ENCODE measurements at places on chromosomes 5 and 9.

- no peak for DNase-seq
These were observed 10.0 kb upstream of the P4HA2 start for GRCh38 chr5:132237670-132238069.

DNA sequence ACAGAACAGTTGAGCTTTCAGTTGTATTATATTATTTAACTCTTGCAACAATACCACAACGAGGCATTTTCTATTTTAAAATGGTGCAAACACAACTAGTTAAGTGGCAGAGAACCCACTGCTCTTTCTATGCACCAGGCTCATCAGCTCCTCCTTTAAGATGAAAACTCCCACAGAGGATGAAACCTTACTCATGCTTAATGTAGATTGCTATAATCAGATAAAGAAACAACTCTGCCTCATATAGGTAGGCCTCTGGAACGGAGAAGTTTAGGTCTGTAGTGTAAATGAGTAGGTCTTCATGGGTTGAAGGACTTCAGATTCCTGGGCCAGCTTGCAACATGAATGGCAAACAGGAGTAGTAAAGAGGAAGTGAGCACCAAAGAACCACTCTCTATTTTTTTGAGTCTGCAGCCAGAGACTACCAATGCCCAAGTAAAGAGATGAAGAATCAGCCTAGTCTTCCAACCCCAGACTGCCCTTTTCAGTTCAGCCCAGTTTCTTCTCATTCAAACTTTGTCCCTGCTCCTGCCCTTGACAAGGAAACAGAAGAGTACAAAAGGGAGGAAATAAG lies 33.9 kb downstream of the HACD4 start:
- DNase-seq: no peak

DNA sequence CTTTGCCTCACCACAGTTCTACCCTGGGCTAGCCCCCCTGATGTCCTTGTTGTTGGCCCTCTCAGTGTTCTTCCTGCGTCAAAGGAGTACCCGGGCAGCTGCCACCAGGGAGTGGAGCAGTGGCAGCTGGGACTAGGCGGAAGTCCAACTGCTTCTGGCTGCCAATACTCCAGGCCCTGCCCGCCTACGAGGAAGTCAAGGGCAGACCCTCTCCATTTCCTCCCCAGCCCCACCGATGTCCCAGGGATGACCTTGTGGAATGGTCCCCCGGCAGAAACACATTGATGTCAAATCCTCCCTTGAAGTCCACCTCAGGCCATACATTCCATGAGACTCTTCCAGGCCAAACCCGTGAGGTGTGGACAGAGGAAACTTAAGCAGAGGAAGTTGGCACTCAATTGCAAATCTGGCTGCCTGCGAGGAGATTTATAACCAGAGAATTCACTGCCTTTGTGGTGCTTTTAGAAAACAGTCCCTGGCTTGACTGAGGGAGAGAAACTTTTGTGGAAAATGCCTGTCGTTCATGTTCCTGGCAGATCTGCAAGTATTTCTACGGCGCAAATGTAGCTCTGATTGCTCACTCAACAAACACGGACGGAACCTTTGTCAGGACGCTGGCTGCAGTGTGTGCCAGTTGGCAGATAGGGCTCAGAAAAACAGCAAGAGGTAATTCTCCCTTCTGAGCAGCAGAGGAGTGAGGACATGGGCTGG lies 339.7 kb downstream of the RAB3C start:
- DNase-seq: peak; percentile 83

DNA sequence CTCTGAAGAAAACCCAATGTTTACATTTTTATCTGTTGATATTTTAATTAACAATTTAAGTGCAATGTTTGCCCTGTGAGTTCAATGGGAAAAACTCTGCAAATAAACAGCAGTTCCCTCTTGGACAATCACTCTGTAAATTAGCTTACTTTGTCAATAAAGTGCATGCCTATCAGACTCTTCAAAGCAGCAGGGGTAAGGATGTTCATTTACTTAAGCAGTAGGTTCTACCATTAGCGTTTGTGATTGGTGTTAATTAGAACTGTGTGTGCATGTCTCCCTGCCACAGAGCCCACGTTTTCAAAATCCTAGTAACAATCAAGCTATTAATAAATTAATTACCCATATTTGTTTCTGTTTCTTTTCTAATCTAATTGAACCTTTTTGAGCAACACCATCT lies 1921.6 kb upstream of the WWC1 start:
- DNase-seq: no peak

DNA sequence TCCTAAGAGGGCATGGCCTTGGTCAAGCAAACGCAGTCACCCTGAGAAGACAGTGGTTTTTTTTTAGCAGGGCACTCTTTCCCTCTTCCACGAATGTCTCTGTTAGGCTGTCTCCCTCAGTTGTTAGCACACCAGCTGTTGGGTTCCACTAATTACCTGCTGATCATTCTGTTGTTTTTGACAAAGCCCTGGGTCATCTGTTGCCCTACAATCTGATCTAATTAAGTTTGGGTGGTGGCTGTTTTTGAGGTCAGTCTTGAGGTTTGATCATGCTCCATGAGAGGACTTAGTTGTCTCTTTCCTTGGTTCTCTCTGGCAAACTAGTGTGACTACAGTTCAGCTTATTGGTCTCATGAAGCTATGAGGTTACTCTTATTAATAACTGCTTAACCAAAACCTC lies 5.0 kb upstream of the PTPDC1 start:
- no peak for DNase-seq

DNA sequence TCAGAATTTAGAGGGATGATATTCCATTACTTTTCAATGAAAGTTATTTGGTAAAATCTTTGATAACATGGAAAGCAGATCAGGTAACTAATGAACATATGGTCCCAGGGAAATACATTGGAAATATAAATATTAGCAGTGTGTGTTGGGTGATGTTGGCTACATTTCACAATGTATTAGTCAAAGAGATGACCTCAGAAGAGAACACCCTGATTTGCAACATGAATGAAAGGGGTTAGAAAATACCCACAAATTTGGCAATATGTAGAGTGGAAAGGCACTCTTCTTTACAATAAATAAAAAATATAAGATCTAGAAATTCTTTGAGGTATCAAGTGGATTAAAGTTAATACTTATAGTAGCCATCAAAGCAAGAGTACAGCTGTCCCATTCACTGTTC lies 606.7 kb downstream of the PSAT1 start:
- no peak for DNase-seq

GRCh38 chr9:20312732-20313131 lies 309.6 kb downstream of the MLLT3 start:
- no peak for DNase-seq

GRCh38 chr5:98594098-98594497 lies 179.4 kb upstream of the RGMB start:
- DNase-seq: no peak

- DNase-seq: no peak
These were observed 525 bp upstream of the AK3 start for GRCh38 chr9:4741365-4742089.

- peak; percentile 22 for DNase-seq
These were observed at the start of gene PHAX for GRCh38 chr5:126600631-126601511. TSS of gene PHAX (plus strand) at chr5:126600947. CDS start at chr5:126600963, 16 bp downstream.

DNA sequence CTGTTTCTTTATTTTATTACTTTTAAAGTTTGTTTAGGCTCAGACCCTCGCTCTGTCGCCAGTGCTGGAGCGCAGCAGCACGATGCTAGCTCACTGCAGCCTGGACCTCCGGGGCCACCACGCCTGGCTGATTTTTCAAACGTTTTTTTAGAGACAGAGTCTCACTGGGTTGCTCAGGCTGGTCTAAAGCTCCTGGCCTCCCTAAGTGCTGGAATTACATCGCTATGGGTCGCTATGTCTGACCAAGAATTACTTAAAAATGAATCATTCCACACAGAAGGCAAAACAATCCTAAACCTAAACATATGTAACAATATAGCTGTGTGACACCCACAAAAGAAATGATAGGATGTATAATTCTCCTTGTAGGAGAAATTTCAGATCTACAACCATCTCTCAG lies 86.9 kb upstream of the SIMC1 start:
- no peak for DNase-seq

DNA sequence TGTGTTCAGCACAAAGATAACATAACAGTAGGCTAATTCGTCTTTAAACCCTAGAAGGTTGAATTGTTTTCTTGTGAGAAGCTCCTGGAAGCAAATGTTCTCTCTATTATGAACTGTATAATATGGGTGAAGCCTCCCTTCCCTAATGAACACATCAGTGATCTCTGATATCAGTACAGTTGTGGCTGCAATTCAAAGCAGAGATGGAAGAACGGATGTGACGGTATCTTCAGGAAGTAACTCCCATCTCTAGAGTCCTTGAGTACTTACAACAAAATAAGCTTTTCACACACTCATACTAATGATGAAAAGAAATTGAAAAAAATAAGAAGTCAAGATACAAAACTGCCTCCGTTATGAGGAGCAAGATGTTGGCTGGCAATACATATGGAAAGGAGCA lies 4.5 kb downstream of the HCN1 start:
- DNase-seq: no peak

DNA sequence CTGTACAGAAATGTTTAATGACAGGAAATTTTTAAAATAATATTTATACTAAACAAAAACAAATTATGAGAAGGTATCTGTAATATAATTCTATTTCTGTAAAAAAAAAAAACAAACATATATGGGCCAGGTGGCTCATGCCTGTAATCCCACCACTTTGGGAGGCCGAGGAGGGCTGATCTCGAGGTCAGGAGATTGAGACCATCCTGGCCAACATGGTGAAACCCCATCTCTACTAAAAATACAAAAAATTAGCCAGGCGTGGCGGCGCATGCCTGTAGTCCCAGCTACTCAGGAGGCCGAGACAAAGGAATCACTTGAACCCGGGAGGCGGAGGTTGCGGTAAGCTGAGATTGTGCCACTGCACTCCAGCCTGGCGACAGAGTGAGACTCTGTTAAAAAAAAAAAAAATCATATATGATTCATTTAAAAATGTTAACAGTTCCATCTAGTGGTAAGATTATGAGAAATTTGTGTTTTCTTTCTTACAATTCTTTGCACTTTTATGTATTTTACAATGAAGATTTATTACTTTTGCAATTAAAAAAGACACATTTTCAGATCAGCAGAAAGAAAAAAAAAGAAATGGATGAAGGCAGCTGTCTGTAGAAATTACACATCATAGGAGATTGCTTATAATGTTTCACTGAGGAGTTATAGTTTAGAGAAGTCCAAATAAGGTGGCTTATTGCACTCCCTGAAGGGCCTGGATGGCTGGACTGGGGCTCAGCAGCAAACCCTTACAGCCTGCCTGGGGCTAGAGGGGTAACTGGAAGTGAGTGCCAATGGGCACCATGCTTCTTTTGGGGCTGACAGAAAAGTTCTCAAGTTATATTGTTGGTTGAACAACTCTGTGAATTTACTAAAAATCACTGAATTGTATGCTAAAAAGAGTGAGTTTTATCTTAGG lies 20.3 kb downstream of the C9orf153 start:
- no peak for DNase-seq

GRCh38 chr5:153504726-153505125 lies 14.3 kb downstream of the GRIA1 start:
- peak; percentile 35 for DNase-seq

GRCh38 chr5:169796731-169797130 lies 159.7 kb downstream of the DOCK2 start:
- no peak for DNase-seq

- DNase-seq: no peak
These were observed 104.8 kb downstream of the PAX5 start for GRCh38 chr9:36929350-36929675.

GRCh38 chr9:113556877-113557593 lies 93.5 kb downstream of the RGS3 start:
- DNase-seq: no peak

DNA sequence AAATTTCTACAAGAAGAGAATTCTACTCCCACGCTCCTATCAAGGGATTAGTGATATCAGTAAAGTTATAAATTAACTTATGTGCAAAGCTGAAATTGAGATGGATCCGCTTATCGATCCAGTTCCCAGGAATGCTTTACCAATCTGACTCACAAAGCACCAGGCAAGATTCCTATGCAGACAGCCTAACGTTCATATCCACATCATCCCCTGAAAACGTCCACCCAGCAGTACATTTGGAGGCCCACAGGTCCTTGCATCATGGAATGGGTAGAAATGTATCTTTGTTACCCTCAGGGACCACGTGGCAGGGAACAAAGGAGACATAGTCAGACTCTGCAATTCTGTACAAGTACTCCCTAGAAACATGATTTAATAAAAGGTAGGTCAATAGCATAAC lies 147.4 kb downstream of the ESM1 start:
- DNase-seq: no peak

DNA sequence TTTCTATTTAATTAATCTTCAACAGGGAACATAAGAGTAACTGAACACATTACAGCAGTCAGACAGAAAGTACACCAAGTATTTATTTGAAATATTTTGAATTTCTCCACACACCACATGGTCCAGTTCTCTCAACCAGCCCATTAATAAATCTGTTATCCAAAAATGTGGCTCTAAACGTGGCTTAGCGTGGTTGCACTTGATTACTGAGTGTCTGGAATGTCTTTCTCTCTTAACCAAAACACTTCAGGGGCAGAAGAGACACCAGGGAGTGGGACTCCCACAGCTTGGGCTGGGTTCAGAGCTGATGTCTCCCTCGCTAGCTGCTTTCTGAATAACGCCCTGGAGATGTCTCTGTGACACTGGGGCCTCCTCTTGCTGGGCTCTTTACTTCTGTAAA lies 52.6 kb upstream of the FANCC start:
- DNase-seq: no peak

GRCh38 chr9:21095561-21095960 lies 17.8 kb upstream of the IFNB1 start:
- no peak for DNase-seq

GRCh38 chr5:142816531-142817430 lies 46.6 kb downstream of the ARHGAP26 start:
- no peak for DNase-seq

GRCh38 chr5:85441156-85441555 lies 1056.5 kb upstream of the EDIL3 start:
- DNase-seq: no peak

DNA sequence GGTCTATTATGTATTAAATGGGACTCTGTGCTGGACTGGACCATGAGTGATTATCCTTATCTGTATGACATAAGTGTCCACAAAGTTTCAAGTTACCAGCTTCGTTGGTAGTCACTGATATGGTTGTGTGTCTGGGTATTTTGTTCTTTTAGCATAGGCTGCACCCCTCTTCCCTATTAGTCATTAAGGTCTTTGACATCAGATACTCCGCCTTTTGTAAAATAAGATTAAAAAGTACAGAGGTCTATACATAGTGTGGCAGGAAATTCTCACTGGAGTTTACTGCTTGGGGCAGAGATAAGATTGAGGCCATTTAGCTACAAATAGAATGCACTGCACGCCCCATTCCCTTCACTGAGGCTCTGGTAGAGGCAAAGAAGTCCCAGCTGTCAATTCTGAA lies 99.4 kb downstream of the TMEM215 start:
- DNase-seq: no peak

- DNase-seq: no peak
These were observed 197.2 kb downstream of the DIRAS2 start for GRCh38 chr9:90445391-90445790.

DNA sequence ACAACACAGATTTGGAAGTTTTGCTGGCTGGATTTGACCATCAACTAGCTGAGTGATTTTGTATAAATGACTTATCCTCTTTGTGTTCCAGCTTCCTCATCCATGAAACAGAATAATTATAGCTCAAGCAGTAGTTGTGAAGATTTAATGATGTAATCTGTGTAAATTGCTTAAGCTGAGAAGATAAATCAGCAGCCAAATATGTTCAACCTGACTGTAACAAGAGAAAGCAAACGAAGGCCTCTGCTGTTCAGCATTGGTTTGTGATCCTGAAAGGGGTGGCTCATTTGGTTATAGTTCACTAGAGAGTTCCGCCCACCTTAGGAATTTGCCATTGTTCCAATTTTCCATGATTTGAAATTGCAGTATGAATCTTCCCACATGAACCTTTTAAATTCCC lies 75.7 kb upstream of the CCDC112 start:
- DNase-seq: no peak

All from SHP77 treated with DMSO at 0.1 percent for 48 hours (cell line).